ENCODE measurements at places on chromosomes 5 and 9. TPM values are rescaled to one million over a fixed set of nuclear protein-coding genes. Genes with fewer than 3 reads are reported as not detected.

- H3K36me3 ChIP-seq: no peaks in the 10 kb centered on the region
- no peak overlapping the region for H3K4me3 ChIP-seq
- peaks cover 6% of the 10 kb centered on the region for H3K27me3 ChIP-seq
- no peaks in the 10 kb centered on the region for H3K4me1 ChIP-seq
- no peak for DNase-seq
Observed at GRCh38 chr5:98110791-98111190, 662.7 kb upstream of the RGMB start.

DNA sequence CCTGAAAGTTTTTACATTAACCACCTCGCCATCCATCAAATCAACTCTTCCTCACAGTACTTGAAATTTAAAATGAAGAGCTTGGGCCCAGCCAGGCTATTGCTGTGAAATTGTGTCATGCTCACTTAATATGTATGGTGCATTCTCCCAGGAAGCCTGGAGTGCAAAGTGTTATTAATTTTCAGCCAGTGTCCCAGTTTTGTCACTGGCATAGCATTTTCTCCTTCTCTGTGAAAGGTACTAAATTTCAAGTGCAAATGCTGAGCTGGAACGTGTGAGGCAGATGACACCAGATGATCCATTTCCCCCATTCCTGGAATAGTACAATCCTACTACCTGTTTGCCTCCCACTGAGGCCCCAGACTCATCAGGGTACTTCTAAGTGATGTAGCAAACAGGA is 397.6 kb upstream of the ACTBL2 start:
- H3K27me3 ChIP-seq: no peaks in the 10 kb centered on the region
- no peak overlapping the region for H3K27ac ChIP-seq
- no peak for DNase-seq
- no peaks in the 10 kb centered on the region for H3K4me1 ChIP-seq

- H3K4me1 ChIP-seq: no peaks in the 10 kb centered on the region
- no peak for DNase-seq
- no peak overlapping the region for H3K27ac ChIP-seq
Observed at GRCh38 chr5:60488466-60489130, 211.4 kb downstream of the DEPDC1B start.

DNA sequence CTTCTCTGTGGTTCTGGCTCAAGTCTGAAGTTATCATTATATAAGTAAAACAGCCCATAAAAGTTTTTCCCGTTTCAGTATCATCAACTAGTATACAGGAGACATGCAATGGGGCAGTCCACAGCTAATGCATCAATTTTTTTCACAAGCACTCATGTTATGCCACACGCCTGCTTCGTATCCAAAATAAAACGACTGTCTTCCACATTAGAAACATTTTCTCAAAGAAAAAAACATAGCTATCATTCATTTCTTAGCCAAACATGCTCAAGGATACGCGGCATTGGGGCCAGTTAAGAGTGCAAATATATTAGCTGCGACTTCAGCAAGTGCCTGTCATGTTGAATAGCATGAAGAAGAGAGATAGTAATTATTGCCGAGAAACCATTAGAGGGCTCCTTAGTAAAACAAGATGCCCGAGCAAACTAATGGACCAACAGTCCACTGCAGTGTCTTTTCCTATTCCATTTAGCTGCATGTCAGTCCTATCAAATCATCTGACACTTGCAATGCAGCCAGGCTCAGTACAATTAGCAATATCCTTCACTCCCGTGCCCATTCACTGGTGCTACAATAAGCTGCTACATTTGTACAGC is 68.5 kb downstream of the BNC2 start:
- H3K4me1 ChIP-seq: no peaks in the 10 kb centered on the region
- H3K27me3 ChIP-seq: no peaks in the 10 kb centered on the region
- H3K4me3 ChIP-seq: no peak overlapping the region
- H3K36me3 ChIP-seq: no peaks in the 10 kb centered on the region
- no peak overlapping the region for H3K27ac ChIP-seq

GRCh38 chr9:137236238-137236935 is 4.7 kb upstream of the TUBB4B start:
- H3K4me1 ChIP-seq: peaks cover 9% of the 10 kb centered on the region
- no peak overlapping the region for H3K27ac ChIP-seq
- H3K4me3 ChIP-seq: no peak overlapping the region
- H3K36me3 ChIP-seq: peaks cover 6% of the 10 kb centered on the region

DNA sequence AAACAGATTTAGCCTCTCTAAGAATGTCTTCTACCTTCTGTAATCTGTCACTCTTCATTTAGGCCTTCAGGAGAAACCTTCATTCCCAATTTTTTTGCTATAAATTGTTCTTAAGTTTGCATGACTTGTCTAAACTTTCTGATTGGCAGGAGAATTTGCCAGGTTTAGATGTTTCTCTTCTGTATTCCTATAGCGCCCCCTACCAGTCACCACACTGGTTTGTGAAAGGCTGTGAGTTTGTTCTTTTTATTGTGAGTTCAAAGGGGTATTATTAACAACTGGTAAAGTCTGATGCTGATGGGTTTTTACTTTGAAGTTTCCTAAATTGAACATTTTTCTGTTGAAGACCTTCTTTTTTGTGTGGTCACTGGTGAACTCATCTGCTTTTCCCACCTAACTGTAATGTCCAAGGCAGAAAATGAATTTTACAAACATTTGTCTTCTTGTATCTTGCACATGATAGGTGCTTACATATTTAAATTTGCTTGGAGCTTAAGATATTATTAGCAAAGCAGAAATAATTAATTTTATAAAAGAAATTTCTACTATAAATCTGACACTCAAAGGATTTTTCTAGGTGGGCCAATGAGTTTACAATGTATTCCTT is 18.4 kb upstream of the F2RL2 start:
- peaks cover 21% of the 10 kb centered on the region for H3K36me3 ChIP-seq
- H3K27me3 ChIP-seq: no peaks in the 10 kb centered on the region
- peaks cover 8% of the 10 kb centered on the region for H3K4me1 ChIP-seq
- peak; percentile 45 for DNase-seq
- H3K4me3 ChIP-seq: no peak overlapping the region

DNA sequence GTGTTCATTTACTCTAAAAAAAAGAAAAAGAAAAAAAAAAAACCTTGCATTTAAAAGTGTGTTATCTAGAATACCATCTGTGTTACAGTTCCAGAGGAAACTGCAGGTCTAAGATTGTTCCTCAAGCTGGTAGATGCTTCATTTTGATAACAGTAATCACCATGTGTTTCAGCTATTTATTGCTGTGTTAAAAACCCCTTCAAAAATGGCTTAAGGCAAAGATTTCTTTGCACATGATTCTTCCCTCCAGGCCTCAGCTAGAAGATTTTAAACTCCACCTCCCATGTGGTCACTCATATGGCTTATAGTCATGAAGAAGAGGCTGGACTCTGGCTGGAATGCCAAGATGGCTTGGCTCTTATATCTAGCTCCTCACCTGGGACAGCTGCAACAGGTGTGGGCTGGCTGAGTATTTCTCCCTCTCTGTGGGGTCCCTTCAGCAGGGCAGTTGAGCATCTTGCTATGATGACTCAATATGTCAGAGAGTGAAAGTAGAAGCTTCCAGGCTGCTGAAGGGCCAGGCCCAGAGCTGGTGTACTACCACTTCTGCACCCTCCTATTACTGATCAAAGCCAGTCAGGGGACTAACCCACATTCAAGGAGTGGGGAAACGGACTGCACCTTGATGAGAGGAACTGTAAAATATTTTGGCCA is 920.4 kb upstream of the DMAC1 start:
- H3K27me3 ChIP-seq: no peaks in the 10 kb centered on the region
- no peaks in the 10 kb centered on the region for H3K4me1 ChIP-seq
- H3K27ac ChIP-seq: no peak overlapping the region
- no peaks in the 10 kb centered on the region for H3K36me3 ChIP-seq
- no peak overlapping the region for H3K4me3 ChIP-seq
- DNase-seq: no peak

DNA sequence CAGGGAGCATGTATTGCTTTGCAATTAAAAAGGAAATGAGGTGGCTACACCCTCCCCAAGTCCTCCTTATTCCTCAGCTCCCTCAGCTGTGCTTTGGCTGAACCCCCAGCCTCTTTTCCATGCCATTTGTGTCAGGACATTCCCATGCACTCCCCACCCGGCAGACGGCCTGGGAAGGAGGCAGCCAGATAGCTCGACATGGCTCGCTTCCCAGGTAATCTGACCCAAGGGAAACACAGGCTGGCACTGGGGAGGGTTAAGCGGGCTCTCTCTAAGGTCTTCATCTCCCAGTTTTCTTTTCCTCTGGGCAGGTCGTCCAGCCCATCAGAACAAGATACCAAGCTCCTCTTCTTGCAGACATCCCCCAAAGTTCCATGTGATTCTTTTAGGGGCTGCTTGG is 31.2 kb downstream of the BTNL9 start:
- DNase-seq: no peak
- no peaks in the 10 kb centered on the region for H3K4me1 ChIP-seq
- H3K36me3 ChIP-seq: no peaks in the 10 kb centered on the region
- peaks cover 65% of the 10 kb centered on the region for H3K27me3 ChIP-seq
- no peak overlapping the region for H3K4me3 ChIP-seq

DNA sequence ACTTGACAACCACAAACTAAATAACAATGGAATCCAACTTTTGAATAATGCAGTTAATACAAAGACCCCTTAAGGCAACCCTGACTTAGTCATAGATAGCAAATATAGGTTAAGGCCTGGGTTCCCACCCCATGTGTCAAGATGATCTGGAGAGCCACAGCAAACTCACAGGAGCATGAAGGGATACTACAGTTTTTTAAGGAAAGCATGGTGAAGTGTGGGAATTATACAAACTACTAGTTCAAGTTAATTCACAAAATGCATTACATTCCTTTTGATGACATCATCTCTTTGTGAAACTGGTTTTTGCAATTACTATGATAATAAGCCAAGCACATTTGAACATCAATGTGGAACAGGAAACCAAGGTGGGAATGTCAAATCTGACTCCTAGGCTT is 50.6 kb downstream of the LHFPL2 start:
- H3K36me3 ChIP-seq: no peaks in the 10 kb centered on the region
- H3K27me3 ChIP-seq: no peaks in the 10 kb centered on the region
- H3K4me3 ChIP-seq: no peak overlapping the region

Gene EIF4EBP3
- 13.9 TPM for total RNA-seq

Gene ZNF883
- 1.9 TPM for total RNA-seq

Gene OR1J2
- total RNA-seq: not detected

All from activated naive CD8-positive, alpha-beta T cell treated with anti-CD3 and anti-CD28 coated beads for 36 hours (primary cell).